ENCODE measurements at places on chromosomes 6 and 20. TPM values are rescaled to one million over a fixed set of nuclear protein-coding genes. Genes with fewer than 3 reads are reported as not detected.

The SLC26A8 gene
- not detected for total RNA-seq

The SPEF1 gene
- total RNA-seq = not detected

The HTR1B gene
- not detected for total RNA-seq

The HAO1 gene
- not detected for total RNA-seq

GRCh38 chr6:34462551-34462971 lies 3.3 kb upstream of the PACSIN1 start:
- peak; percentile 54 for DNase-seq

DNA sequence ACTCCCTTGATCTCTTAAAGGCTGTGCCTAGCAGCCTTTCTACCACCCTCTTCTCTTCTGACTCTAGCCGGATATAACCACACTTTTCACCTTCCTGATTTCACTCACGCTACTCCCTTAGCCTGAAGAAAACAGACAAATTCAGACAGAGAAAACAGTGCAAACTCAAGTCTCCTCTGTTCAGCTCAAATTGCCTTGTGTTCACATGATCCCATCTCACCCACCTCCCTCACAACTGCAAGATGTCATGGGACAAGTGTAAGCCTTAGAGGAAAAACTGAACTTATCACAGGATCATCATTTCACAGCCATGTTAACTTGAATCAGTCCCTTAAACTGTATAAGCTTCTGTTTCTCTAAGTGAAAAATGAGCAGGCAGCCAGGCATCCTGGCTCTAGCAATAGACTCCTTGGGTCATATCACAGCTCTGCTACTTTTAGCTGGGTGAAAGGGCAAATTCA lies 66.5 kb upstream of the TENT5A start:
- DNase-seq = no peak

- DNase-seq = no peak
Measured at GRCh38 chr6:14924126-14925024, 321.5 kb upstream of the JARID2 start.

GRCh38 chr20:46312075-46312944 lies 4.0 kb upstream of the CDH22 start:
- no peak for DNase-seq

DNA sequence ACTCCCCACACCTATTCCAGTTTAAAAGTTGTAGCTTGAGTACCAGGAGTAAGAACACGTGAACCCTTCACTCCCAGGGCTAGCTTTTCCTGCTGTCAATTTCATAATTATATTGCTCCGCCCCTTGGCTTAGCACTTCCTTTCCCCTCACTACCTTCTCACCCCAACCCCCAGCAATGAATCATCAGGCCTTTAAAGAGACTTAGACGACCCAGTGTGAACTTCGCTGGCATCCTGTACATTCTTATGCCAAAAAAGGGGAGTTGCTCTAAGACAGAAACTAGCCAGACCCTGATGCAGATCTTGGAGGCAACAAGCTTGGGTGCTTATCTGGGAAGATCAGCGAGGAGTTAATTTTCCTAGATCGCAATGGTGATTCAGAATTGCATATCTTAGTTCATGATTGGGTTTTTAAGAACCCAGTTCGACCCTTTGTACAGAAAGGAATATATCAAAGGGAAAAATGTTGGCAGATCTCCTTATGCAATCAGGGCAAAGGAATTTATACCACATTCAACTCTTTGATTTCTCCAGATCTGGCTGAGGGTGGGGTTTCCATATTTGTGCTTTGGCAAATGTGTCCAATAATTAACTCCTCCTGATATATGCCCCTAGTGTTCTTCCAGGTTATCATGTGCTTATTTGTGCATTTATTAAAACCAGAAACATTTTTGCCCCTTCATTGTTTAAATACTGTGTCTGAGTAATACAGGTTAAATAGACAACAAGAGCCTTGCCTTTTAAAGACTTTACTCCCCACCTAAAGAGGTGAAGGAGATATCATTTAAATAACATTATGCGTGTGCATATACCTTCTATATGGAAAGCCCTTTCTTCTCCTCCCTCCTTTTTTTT lies 8.1 kb upstream of the ATXN1 start:
- DNase-seq = peak; percentile 98

- DNase-seq = no peak
Measured at GRCh38 chr6:131430531-131430930, 142.5 kb upstream of the ARG1 start.

DNA sequence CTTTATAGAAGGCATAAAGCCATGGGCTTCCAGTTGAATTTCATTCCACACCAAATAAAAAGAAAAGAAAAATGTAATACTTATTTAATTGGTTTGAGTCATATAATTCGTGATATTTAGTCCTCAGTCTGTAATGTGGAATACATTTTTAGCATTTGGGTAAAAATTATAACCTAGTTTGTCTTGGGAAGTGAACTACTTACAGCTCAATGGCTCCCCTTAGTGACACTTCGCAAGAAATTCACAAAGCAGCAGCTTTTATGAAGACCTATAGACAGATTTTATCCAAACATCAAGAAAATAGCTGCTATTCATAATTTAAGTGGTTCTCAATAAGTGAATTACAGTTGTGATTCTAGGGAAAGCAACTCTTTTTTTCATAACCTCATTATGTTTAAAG lies 72.1 kb downstream of the RSPO3 start:
- peak; percentile 25 for DNase-seq

- DNase-seq = no peak
Measured at GRCh38 chr6:32857156-32857891, 3.3 kb downstream of the PSMB9 start.

DNA sequence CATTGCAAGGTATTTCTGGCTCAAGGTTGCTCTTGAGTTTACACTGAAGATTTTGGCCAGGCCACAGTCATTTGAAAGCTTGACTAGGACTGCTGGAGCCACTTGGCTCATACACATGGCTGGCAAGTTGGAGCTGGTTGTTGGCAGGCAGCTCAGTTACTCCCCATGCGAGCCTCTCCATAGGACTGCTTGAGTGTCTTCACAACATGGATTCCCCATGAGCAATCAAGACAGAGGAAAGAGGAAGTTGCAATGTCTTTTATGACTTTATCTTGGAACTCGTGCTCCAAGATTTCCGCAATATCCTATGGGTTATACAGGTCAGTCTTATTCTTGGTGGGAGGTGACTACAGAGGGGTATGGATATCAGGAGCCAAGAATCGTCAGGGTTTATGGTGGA lies 1.4 kb upstream of the MANBAL start:
- no peak for DNase-seq

DNA sequence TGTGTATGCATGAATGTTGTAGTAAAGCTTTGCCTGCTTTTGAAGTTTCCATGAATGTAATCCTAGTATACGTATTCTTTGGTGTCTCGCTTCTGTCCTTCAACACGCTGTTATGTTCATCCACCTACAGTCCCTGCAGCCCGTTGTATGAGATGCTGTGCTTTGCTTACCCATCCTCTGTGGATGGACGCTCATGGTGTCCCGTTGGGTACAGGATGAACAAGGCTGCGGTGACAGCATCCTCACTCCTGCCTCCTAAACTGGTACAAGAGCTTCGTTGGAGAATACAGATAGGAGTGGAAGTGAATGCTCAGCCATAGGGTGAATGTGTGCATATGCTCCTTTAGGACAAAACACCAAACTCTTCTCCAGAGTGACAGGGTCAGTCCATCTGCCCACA lies 366.2 kb downstream of the ZFAND3 start:
- DNase-seq = no peak

Measured in H4 (cell line).